ENCODE measurements at places on chromosomes 16 and 17.

GRCh38 chr17:3647769-3648555 lies 11.4 kb downstream of the CTNS start:
- no peak for DNase-seq

DNA sequence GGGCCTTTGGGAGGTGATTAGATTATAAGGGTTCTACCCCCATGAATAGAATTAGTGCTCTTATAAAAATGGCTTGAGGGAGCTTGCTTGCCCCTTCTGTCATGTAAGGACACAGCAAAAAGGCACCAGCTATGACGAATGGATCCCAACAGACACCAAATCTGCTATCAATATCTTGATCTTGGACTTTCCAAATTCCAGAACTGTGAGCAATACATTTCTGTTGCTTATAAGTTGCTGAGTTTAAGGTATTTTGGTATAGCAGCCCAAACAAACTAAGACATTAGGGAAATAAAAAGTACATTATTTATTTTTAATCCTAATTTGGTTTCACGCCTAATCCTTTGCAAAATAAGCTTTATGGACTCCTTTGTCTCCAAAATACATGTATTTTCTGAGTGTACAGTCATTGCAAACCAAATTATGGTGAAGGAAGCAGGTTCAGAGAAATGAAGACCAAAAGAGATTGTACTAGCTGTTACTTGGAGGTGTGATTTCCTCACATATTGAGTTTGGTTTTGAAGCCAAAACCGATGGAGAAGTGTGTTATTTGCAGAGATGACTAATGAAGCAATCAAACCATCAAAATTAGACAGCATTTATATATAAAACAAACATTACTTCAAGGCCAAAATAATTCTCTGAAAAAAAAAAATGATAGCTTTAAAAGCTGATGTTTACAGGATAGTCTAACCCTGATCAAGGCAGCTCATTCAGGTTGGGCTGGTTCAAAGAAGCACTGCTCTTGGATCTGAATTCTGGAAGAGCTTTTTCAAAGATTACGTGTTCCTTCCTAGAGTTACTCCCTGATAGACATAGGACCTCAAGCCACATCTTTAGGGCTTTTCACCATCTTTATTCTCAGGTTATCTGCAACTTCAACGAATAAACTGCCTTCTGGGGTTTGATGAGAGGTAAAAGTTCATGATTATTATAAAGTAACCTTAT lies 71.6 kb downstream of the MYO1D start:
- no peak for DNase-seq

DNA sequence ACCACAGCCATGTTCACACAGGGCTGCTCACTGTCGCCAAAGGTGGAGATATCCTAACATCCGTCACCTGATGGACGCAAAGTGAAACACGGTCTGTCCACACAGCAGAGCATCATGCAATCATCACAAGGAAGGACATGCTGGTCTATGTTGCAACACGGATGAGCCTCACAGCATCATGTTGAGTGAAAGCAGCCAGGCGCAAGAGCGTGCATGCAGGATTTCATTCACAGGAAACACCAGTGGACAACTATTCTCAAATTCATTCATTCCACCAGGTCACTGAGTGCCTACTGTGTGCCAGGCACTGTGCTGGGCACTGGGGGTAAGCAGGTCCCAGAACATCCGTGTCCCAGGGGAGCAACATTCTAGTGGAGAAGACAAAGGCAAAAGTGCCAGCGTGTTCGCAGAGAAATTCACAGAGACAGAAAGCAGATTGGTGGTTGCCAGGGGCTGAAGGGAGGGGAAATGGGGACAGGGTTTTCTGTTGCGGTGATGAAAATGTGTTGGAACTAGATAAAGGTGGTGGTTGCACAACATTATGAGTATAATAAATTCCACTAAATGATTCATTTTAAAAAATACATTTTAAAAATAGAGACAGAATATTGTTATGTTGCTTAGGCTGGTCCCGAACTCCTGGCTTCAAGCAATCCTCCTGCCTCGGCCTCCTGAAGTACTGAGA lies 22.7 kb upstream of the KCNJ12 start:
- DNase-seq: no peak

- DNase-seq: no peak
Observed at GRCh38 chr17:69874175-69874670, 200.8 kb upstream of the KCNJ16 start.

GRCh38 chr16:81846105-81846504 lies 67.0 kb downstream of the PLCG2 start:
- DNase-seq: no peak

- DNase-seq: no peak
Observed at GRCh38 chr17:77210946-77211541, 70.3 kb downstream of the SEC14L1 start.

DNA sequence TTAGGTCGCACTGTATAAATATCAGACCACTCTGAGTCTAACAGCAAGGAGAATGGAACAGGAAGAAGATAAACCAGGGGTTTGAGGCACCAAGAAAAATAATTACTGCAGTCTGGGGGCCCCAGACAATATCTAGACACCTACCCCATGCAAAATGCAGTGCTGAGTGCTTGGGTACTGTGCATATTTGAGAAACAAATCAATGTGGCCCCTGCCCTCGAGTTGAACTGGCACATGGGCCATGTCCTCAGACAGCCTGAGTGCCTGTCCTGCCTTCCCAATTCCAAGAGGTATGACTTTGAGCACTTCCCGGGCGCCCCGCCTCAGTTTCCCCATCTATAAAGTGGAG lies 6.2 kb upstream of the CIITA start:
- DNase-seq: no peak

Measured in activated CD8-positive, alpha-beta memory T cell treated with anti-CD3 and anti-CD28 coated beads for 1 hour (primary cell).